NCI-H774 (cell line): ENCODE measurements at places on chromosomes 6 and 20.

GRCh38 chr6:67591910-67592309, 1043.2 kb upstream of the ADGRB3 start:
- DNase-seq, result no peak

- no peak for DNase-seq
Observed at GRCh38 chr20:42609618-42610017, 580.1 kb downstream of the PTPRT start.

DNA sequence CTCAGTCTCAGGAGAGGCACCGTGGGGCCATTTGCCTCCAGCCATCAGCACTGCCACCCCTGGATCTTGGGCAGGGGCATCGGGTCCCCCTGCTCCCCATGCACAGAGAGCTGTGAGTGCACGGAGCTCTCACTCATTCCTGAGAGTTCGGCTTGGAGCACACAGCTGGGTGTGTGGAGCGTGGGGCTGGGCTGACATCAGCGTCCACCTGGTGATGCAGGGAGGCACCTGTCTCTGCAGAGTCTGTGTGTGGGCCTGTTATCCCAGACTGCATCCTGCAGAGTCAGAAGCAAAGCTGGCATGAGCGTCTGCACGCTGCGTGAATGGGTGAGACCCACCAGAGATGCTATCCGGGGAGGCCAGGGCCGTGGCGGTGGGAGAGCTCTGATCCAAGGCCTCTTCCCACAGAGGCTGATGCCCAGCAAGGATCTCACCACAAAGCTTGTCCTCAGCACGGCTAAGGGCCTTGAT, 248.8 kb upstream of the AFDN start:
- no peak for DNase-seq

DNA sequence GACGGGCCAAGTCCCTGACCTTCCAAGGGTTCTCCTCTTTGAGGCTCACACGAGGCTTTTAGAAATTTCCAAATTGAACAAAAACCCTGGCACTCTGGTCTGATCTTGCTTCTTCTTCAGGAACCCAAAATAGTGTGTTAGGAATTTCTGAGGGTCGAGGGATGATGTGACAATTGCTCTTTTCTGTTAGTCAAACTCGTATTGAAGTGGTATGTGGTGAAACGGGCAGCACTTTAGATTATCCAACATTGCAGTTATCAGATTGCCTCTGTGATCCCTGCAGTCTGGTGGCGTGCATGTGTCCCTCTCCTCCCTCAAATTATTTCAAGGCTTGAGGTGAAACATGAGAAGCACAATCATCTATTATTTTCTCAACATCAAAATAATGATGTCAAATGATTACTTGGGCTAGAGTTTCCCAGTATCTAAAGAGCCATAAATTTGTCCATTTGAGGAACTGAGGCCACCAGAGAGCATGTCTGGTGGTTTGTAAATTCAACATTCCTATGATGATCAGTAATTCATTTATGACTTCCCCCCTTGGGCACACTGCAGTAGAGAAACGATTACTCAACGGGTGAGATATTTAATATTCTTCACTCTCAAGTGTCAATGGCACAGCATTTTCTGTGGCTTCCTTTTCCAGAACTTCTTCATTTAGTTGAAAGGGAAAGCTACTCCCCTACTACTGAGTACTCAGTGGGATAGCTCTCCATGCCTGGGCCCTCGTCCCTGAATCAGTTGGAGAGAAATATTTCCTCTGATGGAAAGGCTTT, 308.6 kb upstream of the MAP3K7 start:
- DNase-seq, result no peak

DNA sequence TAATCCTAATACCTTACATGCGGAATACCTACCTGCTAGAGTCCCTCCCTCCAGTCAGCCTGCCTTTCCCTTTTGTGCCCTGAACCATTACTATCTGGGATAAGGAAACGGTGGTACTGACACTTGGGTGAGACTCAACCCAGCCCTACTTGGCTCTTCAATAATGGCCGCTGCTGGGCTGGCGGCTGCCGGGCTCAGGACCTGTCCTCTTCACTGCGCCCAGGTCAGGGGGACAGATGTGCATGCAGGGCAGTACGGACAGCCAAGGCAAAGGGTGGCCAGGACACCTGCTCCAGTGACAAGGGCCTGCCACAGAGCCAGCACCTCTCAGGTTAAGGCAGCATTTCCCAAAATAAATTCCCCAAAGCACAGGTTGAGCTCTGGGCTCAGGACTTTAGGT, 29.9 kb downstream of the UBE2V1 start:
- no peak for DNase-seq

- no peak for DNase-seq
Observed at GRCh38 chr6:14770040-14770439, 475.8 kb upstream of the JARID2 start.

- no peak for DNase-seq
Observed at GRCh38 chr6:3738381-3739131, 13.0 kb downstream of the PXDC1 start.

DNA sequence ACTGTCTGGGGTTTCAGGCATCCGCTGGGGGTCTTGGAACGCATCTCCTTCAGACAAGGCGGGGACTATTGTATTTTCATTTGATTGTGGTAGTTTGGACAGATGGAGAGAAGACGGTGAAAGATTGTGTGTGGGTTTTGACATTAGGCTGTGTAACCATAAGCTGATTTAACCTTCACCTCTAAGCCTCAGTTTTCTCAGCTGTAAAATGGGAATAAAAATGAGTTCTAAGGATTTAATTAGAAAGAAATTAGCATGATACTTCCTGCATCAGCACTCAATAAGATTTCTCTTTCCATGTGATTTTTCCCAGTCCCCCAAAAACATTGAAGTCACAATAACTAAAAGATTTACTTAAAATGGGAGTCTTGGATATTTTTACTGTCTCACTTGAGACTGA, 78.1 kb downstream of the CBFA2T2 start:
- DNase-seq, result no peak

- no peak for DNase-seq
Observed at GRCh38 chr6:168791917-168792316, 350.9 kb downstream of the SMOC2 start.

DNA sequence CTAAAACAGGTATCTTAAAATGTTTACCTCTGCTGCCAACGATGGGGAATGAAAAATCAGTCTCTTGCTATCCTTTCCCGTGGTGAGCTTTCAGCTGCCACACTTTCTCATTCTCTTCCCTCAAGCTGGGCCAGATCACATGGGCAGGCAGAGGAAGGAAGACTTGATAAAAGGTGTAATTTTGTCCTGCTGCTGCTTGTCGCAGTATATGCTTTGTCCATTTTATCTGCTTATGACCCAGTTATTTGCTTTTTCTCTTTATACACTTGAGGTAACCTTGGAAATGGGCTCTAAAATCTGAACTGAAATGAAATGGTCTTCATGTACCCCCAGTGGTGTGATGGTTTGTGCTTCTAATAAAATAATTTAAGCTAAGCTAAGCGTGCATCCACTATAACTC, 695.9 kb upstream of the FLRT3 start:
- DNase-seq, result no peak

DNA sequence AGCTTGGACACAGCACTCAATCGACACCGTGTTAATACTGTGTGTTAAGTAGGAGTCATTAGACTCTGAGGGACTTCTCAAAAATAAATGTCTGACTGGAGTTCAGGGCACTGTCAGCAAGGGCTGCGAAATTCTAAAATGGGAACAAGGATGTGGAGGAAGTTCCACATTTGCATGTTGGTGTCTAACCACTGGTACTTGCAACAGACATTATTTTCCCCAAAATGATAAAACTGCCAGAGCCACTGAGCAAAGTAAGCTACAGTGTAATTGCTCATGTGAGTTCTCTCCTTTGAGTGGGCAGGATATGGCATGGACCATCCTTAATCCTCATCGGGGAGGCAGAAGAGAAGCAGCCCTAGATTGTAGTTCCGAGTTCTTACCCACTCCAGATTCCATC, 215.9 kb downstream of the SLC24A3 start:
- no peak for DNase-seq

- no peak for DNase-seq
Observed at GRCh38 chr6:33690766-33691165, 20.7 kb downstream of the UQCC2 start.

DNA sequence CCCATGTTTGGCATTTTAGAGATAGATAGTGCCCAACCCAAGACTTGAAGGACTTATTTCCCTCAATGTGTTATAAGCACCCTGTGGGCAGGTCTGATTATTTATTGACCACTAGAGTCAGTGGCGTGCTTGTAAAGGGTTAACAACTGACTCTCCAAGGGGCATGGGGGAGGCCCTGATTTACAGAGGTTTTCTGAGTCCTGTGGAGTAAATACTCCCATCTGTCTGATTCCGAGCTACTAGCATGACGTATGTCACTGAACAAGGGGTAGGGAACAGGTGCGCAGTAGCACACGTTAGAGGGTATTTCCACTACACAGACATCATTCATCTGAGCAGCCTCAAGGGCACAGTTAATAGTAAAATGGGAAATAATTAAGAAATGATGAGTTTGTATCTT, 17.4 kb upstream of the TRAM2 start:
- no peak for DNase-seq

- no peak for DNase-seq
Observed at GRCh38 chr6:7175462-7175861, 67.7 kb downstream of the RREB1 start.

DNA sequence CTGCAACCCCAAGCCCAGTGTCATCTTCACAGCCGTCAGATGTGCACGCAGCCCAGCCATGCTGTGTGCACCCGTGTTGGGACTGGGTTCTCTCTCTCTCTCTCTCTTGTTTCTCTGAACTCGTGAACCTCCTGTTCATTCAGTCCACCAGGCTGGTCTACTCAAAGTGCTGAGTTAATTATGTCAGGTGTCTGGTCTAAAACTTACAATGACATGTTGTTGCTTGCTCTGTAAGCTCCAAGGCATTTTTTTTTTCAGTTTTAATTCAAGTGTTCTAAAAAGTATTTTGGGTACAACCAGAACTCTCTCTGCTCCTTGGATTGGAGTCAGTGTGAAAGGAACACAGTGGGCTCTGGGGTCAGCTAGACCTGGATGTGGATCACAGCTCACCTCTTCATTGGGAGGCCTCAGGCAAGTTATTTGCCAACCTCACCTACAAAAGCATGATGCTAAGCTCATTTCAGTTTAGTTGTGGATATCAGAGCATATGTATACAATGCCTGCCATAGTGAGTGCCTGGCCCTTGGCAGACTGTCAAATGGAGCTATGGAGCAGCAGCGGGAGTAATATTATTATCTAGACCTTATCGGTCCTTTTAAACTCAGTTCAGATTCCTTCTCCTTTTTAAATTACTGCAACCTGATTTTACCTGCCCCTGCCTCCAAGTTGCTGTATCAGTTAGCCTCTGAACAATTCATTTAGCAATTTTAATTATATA, 59.5 kb downstream of the PLEKHG1 start:
- no peak for DNase-seq

DNA sequence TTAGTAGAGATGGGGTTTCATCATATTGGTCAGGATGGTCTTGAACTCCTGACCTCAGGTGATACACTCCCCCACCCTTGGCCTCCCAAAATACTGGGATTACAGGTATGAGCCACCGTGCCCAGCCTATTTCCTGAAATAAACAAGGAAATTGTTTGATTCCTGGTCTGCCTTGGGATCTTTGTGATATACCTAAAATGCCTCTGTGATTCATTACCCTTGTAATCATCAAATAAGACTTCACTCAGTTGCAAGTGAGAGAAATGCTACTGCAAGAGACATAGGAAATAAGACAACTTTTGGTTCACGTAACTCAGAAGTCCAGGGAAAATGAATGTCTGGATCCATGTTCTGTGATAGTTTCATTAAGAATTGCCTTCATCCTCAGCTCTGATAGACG, 173.2 kb upstream of the MARCKS start:
- DNase-seq, result no peak

DNA sequence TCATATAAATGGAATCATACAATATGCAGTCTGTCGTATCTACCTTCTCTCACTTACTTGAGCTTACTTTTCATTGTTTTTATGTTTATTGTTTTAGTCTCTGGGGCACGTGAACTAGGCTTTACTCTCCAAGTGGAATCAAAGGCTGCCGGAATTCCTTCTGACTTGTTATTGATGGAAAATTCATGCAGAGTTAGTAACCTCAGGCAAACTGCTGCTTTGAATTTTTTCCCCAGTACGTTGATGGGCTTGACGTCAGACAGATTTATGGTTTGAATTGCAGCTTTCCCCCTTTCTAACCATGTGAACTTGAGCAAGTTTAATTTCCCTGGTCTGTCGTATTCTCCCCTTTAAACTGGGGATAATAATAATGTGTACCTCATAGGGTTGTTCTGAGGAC, 68.6 kb downstream of the ZDHHC14 start:
- no peak for DNase-seq

DNA sequence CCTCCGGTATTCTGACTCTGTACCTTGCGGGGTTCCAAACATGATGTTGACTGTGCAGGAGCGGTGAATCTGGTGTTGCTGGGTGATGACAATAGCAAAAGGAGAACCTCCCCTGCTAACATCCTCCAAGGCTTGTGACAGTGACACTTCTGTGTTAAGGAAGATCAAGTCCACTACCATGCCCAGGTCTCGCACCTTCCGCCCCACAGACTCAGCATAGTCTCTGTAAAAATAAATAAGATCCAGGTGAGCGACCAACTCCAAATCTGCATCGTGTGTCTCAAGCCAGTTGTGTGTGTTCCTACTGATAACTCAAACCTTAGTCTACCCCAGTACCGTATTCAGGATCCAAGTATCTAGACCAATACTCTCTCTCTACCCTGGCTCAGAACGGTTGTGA, 24.8 kb downstream of the NCOA5 start:
- no peak for DNase-seq

- DNase-seq, result no peak
Observed at GRCh38 chr6:157599191-157599590, 218.2 kb downstream of the ZDHHC14 start.

GRCh38 chr6:130405549-130405948, 39.7 kb downstream of the TMEM200A start:
- no peak for DNase-seq

DNA sequence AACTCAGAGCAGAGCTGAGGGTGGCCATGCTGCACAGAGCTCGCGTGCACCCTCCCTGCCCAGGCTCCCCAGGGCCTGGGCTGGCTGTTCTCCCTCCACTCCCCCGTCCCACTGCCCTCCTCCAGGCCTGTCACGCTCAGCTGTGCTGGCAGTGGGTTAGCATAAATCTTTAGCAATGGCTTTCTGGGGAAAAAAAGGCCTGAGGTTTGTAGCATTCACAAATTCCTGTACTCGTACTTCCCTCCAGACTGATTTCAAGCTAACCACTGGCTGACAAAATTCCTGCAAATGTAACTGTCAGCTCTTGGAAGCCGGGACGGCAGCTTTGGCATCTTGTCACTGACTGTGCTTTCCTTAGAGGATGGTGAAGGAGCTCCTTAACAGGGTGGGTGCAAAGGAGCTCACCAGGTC, 22.3 kb upstream of the SMOC2 start:
- DNase-seq, result no peak

- peak; percentile 45 for DNase-seq
Observed at GRCh38 chr6:17987697-17988421, 424 bp upstream of the KIF13A start.
